Hematopoietic multipotent progenitor cell treated with erythropoietin and hydrocortisone succinate and interleukin-3 and kit ligand, for 8 days (in vitro differentiated cells): ENCODE measurements at places on chromosomes 4 and X.

DNA sequence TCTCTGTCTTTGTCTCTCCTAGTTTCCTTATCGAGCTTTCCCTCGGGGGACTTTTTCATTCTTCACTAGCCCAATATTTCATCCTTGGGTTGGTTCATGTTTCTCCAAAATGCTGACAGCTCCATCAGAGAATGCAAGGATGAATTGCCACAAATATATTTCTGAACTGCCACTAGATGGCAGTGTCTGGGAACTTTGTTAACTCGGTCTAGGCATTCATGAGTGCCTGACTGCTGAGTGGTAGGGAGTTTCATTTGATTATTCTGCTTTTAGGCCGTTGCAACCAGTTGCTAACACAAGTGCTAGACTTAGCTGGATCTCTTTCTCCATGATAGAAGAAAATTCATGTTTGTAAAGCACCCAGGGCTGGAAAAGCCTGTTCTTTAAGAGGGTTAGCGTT lies 73.5 kb upstream of the RAP2C start:
- DNase-seq, result peak; percentile 67

GRCh38 chr4:83109480-83110222 lies 4.9 kb downstream of the PLAC8 start:
- DNase-seq, result peak; percentile 38

DNA sequence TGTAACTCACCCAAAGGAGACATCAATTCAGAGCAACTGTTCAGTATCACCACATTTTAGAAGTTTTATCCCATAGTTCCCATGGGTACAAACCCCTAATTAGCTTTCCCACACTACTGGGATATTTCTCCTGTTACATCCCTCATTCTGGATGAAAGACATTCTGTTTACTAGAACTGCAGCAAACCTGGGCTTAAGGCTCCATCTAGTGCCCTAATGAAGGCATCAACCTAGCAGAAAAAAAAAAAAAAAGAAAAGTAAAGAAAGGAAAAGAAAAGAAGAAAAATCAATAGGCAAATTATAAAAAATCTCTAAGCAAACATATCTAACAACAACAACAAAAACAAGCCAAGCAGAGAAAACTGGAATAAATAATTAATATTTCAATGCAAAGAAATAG lies 133.7 kb upstream of the CPXCR1 start:
- DNase-seq, result no peak

GRCh38 chr4:98619180-98619579 lies 39.2 kb downstream of the TSPAN5 start:
- DNase-seq, result no peak

DNA sequence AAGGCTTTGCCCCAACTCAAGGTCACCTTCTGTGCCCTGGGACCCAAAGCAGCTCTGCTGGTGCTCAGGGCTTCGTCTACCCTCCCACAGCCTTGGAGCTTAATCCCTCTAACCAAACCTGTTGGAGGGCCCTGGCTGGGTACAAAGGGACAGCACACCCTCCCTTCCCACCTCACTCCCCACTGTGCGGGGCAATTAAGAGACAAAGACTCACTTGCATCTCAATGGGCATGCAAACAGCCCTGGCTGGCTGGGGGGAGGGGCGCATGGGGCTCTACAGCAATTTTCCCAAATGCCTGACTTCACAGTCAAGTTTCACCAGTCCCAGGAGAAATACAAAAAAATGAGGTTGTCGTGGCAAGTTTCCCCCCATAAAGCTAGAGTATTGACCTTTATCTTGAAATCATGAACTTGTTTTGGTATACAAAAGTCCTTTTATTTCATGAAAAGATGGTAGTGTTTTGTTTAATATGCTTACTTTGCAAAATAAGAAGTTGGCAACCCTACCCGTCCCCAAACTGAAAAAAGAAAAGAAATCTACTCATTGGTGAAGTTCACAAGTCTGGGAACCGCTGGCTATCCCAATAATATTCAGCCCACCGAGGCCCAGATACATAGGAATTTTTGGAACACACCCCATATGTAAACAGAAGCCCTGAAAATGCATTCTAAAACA lies 4.1 kb upstream of the CD99L2 start:
- no peak for DNase-seq

DNA sequence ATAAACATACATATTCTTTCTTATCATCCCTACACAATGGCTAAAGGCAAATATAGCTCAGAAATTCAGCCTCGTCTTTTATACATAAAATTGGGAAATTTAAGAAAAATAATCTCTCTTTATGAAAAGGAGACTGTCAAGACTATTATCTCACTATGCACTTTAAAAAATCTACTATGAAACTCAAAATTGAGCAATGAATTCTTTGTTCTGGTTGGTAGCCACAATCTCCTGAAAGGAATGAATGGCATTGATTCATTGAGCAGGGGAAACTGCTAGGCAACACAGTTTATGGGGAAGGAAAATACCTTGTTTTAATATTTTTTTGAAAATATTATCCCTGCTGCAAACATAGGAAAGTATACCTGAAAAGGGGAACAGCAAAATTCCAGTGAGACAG lies 397.1 kb downstream of the RAB28 start:
- DNase-seq, result no peak

DNA sequence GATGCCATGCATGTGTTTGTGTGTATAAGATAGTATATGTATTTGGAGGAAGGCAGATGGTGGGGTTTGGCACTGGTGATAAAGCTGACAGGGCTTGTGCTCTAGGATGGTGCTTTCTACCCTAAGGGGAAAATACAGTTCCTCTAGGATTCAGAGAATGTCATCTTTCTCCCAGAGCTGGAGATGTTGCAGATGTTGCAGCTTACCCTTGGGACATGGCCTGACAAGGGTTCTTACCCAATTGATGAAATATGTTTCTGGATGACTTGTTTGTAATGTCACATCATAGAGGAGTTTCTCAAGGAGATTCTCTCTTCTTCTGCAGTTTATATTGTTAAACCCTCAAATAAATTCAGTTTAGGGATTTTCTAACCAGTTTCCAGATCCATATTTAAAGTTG lies 52.5 kb upstream of the PITX2 start:
- no peak for DNase-seq

DNA sequence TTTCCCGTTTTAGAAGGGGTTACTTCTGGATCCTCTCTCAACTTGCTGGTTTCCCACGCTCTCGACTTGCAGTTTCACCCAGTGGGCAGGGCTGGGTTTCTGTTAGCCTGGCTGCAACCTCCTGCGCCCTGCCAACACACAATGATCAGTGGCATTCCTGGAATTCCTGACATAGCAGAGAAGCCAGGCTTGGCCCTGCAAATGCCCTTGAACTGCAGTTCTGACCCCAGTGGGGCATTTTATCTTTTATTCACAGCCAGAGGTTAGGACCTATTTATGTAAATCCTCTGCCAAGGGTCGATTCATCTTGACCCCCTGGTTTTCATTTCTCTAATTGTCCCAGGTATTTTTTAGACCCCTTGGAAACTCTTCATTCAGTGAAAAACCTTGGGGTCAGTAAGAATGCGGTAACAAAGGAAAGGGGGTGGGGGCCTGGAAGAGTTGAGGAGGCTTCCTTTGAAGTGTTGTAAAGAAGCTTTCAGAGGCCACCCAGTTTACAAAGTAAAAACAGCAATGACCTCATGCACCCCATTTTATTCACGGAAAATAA lies 217.6 kb downstream of the ZNF674 start:
- no peak for DNase-seq

GRCh38 chr4:80027611-80028010 lies 45.4 kb downstream of the ANTXR2 start:
- DNase-seq, result no peak

DNA sequence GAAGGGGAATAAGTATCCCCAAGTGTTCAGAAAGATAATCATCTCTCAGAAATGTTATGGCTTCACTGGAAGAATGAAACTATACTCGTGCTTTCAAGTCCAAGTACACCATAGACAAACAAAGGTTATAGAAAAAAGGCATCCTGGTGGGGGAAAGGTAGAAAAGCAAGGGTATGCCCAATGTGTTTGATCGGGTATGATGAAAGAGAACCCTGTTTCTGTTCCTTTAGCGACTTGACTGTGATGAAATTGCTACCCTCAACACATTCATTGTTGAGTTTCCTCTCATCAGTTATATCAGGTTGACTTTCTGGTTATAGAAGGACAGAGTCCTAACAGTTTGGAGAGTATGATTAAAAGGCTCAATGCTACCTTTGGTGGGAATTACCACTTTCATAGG lies 464.3 kb downstream of the GRXCR1 start:
- DNase-seq, result no peak

- no peak for DNase-seq
These were observed 465.2 kb upstream of the IGFBP7 start for GRCh38 chr4:57575426-57575825.

DNA sequence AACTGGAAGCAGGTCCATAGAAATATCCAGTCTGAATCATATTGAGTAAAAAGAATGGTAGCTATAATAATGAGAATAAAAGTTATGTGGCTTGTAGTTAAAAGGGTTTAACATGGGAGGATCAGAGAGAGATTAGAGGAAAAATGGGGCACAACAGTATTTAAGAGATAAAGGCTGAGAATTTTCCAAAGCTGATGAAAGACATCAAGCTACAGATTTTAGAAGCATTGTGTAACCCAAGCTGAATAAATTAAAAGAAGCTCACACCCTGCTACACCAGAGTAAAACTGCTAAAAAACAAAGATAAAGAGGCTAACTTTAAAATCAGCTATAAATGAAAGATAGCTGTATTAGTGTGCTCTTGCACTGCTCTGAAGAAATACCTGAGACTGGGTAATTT lies 94.2 kb downstream of the AASDH start:
- DNase-seq, result no peak

DNA sequence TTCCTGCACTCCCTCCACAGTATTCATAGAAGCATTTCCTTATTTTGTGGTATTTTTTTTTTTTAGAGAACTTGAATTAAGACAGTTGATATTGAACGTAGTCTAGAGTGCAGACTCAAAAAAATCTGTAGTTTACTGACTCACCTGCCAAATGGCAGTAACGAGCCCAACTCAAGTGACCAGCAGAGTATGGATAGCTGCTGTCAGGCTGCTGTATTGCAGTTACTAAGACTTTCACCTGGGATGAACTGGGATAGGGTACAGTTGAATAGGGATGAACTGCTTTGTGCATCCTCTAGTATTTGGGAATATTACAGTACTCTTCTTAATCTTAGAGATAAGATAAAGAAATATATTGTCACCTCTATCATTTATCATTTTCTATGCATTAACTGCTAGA lies 7.0 kb upstream of the SLC7A11 start:
- no peak for DNase-seq

DNA sequence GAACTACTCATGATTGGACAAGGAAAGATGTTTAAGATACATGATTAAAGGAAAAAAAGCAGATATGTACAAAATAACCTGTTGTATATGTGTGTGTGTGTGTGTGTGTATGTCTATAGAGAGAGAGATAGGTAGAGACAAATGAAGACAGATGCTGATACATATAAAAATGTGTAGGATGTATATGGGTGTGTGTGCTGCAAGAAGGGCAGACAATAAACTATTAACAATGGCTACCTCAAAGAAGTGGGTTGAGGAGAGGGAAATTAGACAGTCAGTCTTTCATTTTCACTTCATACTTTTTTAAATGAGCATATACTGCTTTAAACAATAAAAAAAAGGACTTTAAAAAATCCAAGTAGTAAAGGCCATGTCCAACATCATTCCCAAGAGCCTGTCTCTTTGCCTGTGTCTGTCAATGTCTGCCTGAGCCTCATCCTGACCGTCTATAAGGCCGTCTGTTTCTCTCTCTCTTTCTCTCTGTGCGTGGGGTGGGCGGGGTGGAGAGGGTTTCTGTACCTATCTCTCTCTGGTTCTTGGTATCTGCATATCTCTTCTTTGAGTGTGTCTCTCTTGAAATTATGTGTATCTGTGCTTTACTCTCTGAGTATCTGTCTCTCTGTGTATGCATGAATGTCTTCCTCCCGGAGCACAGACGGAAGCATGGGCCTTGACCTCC lies 62.8 kb downstream of the LRBA start:
- DNase-seq, result peak; percentile 77
